Activated CD4-positive, alpha-beta T cell treated with anti-CD3 and anti-CD28 coated beads, Interleukin-2, amount 50 U/mL, for 16 hours (primary cell): ENCODE measurements at places on chromosomes 1 and 21.

- no peak for DNase-seq
Measured at GRCh38 chr1:58030456-58030855, 516.1 kb downstream of the OMA1 start.

DNA sequence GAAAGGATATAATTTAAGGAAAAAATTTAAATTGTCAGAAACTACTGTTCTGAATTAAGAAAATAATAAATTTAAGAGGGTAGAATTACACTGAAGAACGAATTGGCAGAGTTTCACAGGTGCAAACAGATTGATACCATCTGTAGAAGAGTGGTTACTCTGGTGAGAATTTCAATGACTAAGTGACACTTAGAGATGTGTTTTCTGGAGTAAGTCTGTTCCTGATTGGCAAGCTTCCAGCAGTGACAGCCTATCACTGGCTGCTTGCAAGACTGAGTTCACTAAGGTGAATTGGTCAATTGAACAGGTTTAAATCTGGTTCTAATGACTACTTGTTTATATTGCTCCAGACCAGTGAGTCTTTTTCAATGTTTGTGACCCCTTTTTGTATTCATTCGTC, 838.2 kb upstream of the RGS18 start:
- no peak for DNase-seq

DNA sequence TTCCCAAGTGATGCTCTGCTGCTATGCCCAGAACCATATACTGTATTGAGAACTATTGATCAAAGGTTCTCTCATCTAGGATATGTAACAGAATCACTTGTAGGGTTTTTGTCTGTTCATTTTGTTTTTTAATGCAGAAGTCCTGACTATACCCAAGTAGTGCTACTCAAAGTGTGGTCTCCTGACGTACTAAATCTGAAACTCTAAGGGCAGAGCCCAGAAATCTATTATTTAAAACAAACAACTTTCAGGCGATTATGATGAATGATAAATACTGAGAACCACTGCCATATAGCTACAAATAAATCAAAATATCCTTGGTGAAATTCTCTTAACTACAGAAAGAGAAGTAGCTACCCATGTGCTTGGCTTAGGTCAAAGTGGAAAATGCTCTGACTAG, 10.1 kb downstream of the ZZZ3 start:
- DNase-seq: peak; percentile 35

DNA sequence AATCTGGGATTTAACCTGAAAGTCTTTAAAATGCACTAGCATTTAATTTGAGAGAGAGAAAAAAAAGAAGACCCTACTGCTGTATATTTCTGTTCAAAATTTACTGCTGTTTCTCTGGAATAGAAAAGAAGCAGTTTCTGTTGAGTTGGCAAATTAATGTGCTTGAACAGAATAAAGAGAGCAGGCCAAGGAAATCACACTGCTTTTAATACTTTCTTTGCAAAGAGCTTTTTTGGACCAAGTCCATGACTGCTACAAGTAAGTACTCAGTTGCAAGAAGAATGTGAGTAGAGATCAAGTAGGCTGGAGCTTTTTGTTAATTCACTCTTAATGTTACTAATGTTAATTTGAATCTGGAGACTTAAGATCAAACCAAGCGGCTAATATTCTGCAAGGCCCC, 336.2 kb upstream of the SGIP1 start:
- no peak for DNase-seq
